ENCODE measurements at places on chromosomes 12 and 14.

DNA sequence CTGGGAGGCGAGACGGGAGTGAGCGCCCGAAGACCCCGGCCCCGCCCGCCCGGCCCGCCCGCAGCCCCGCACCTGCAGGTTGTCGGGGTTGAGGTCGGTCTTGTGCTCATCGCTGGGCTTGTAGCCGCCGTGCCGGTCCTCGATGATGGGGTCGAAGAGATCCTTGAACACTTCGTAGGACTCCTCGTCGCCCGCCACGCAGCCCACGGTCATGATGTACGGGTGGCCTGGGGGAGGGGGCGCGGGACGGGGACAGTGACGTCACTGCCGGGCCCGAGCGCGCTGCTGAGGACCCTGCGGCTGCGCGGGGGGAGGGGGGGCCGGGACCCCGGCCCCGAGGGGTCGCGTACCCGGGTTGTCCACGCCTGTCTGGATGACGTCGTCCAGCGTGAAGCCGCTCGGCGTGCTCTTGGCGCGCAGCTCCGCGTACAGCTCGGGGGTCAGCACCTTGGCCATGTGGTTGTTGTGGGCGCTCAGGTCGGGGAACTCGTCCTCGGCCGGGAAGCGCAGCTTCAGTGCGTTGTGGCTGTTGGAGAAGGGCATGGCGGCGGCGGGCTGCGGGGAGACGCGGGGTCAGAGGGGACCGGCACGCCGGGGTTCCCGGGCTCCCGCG is 573 bp downstream of the CKB start:
- DNase-seq, result no peak

DNA sequence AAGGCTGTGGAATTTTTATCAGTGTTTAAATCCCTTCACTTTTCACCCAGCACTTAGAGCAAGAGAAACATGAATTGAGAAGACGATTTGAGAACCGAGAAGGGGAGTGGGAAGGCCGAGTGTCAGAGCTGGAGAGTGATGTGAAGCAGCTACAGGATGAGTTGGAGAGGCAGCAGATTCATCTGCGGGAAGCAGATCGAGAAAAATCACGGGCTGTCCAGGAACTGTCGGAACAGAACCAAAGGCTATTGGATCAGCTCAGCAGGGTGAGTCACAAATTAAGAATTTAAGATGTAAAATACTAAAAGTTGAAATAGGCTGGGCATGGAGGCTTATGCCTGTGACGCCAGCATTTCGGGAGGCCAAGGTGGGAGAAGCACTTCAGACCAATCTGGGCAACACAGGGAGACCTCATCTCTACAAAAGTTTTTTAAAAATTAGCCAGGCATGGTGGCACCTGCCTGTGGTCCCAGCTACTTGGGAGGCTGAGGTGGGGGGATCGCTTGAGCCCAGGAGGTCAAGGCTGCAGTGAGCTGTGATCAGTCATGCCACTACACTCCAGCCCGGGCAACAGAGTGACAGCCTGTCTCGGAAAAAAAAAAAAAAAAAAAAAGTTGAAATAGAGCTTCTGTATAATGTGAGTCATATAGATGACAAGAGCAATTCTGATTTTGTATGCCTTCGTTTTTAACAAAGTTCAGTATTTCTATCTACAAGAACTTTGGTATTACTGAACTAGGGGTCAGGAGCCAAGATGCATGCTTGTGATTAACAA is 9.6 kb downstream of the BICDL1 start:
- no peak for DNase-seq

DNA sequence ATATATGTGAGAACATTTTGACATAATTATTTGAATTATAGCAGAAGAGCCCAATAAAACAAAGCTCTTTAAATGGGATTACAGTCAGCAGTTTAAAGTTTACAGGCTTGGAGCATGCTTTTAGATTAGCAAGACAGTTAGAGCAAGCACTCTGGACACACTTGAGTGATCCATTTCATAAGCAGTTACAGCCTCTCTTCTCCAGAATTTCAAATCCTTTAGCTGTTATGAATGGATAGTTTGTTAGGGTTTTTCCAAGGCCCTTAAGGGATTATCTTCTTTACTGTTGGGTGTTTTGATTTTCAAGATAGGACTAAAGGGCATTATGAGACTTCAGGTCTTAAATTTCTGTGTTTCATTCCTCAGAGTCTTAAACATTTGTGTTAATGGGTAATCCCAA is 36.3 kb downstream of the BEST3 start:
- no peak for DNase-seq

DNA sequence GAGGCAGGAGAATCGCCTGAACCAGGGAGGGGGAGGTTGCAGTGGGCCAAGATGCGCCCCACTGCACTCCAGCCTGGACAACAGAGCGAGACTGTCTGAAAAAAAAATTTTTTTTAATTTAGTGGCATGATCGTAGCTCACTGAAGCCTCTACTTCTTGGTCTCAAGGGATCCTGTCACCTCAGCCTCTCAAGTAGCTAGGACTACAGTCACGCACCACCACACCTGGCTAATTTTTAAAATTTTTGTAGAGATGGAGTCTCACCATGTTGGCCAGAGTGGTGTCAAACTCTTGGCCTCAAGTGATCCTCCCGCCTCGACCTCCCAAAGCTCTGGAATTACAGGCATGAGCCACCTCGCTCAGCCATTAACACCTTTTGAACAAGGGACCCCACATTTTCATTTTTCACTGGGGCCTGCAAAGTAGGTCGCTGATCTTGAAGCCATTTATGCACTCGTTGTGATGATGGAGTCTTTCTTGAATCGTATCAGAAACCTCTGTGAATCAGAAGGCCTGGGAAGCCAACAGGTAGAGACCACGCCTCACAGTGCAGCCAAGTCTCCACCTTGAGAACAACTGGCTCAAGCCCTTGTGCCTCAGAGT is 5.9 kb downstream of the HCAR1 start:
- no peak for DNase-seq

GRCh38 chr14:25516838-25517237 is 466.9 kb upstream of the STXBP6 start:
- DNase-seq, result no peak

DNA sequence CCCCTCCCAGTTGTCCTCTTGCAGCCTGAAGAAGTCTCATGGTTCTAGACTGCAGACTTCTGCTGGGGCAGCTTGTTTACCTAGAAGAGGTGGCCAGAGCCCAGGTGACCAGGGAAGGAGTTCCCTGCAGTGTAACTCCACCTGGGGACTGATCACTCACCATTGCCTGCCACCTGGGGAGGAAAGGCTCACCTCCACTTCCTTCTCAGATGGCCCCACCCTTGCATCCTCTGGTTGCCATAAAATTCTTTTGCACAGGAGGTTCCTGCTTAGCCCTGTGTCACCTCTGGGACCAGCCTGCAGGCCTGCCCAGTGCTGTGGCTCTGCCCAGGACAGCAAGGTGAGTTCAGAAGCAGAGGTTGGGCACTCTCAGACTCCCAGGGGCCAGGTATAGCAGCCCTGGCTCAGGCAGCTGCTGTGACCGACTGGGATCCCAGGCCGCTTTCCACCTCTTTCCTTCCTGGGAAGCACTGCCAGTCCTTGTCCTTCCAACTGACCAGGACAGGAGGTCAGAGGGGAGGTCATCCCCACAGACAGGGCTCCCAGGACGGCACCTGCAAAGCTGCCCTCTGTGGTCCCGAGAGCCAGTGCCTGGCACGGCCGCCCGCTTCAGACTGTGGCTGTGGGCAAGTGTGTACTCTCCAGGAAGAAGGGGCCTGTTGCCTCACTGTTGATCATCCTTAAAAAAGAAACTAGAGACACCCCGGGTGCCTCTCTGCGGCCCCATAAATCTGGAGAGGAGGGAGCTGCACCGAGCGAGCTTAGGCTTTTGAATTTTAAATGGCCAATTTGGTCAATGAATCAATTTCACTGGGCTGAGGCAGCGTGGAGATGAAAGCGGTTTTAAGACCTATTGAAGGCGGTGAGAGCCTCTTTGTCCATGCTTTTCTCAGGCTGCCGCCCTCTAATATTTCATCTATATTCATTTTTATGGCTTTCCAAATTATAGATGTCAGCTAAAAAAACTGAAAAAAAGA is 79.5 kb upstream of the C14orf180 start:
- DNase-seq, result no peak

DNA sequence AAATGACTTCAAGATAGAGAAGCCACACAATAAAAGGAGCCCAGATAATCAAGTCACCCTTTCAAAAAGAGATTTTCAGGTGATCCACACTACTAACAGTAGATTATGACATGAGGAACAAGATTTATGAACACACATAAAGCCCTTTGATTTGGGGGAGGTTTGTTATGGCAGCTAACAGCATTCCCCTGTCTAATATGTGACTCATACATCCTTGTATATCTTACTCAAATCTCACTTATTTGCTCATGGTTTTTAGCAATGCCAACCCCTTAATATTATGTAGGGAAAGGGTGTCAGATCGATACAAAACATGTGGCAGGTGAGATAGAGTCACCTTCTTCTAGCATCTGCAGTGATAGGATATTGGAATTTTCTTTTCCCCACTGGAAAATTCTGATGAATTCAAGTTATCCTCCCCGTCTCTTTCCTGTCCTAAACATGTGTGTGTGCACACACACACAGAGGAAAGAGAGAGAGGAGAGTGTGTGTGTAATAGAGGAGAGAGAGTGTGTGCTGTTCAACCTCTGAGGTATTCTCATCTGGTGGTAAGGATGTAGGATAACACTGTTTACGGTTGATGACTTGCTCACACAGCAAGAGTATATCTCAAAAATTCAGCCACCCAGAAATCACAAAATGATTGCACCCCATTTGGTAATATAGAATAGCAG is 319.9 kb downstream of the KCNC2 start:
- no peak for DNase-seq

DNA sequence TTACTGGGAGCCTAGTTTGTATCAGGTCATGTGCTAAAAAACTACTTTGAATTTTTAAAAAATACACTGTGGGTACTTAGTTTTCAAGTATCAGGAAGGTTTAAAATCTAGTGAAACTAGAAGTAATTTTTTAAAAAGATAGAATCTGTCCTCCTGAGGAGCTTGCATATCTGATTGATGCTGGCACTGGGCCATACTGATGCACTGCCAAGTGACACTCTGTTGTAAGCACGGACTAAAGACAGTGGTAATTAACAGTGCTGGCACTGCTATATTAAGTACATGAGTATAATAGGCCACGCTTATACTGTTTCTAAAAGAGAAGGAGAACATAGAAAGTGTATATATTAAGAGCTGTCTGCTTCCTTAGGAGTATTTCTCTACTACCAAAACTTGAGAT is 10.0 kb upstream of the TBC1D30 start:
- DNase-seq, result no peak

GRCh38 chr12:52629281-52630007 is 11.1 kb upstream of the KRT73 start:
- no peak for DNase-seq

DNA sequence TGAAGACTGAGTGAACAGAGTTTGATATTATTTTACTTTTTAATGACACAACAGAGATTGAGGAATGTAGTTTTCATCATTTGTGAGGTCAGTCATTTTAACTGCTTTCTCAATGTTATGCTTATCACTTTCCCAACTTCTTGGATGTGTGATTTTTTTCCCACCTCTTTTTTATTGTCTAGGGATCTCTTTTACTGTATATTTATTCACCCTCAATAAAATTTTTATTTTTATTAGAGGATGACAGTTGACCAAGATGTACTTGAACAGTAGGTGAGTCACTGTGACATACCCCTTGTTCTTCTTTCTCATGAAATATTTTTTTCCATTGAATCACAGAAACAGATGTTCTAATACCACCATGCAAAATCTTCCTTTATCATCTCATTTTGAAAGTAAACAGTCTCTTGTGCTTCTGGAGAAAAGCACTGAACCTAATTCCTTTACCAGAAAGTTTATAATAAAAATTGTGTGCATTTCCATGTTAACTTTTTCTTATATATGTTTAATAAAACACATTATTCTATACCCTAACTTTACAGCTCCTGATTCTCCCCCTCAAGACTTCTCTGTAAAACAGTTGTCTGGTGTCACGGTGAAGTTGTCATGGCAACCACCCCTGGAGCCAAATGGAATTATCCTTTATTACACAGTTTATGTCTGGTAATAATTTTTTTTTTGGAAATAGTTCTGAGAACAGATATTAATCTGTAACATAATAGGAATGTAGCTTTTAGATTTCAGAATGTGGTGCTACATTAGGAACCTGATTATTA is 65.9 kb downstream of the PTPRQ start:
- no peak for DNase-seq

GRCh38 chr12:6912164-6912935 is 2.0 kb upstream of the ENO2 start:
- DNase-seq, result no peak

DNA sequence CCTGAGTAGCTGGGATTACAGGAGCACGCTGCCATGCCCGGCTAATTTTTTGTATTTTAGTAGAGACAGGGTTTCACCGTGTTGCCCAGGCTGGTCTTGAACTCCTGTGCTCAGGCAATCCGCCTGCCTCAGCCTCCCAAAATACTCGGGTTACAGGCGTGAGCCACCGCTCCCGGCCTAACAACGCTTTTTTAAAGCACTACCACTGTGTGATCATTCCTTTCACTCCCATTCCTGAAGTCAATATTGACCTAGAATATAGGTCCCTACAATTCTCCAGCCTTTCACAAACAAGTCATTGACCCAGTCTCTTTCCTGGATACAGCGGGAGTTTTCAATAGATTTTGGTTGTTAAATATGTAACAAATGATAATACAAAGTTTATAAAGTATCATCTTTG is 62.8 kb downstream of the KIF21A start:
- no peak for DNase-seq

DNA sequence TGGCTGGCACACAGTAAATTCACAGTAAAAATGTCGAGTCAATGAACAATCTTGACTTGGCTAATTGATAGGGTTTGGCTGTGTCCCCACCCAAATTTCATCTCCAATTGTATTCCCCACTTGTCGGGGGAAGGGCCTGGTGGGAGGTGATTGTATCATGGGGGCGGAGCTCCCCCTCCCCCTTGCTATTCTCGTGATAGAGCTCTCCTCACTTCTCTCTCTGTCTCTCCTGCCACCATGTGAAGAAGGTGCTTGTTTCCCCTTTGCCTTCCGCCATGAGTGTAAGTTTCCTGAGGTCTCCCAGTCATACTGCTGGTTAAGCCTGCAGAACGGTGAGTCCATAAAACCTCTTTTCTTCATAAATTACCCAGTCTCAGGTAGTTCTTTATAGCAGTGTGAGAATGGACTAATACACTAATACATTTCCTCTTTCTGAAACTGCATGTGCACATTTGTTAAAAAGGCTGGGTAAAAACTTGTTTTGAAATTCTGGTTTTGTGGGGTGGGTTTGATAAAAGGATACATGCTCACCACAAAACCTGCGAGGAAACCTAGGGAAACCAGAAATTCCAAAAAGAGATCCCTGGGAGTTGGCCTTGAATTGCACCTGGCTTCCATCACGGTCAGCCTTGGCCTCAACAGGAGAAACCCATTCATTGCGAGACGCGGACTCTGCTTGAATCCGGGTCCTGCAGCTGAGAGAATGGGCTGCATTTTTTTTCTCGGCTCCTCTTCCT is 16.2 kb upstream of the MYL2 start:
- no peak for DNase-seq
